Keratinocyte (primary cell): ENCODE measurements at places on chromosomes 3 and 15. TPM values are rescaled to one million over a fixed set of nuclear protein-coding genes. Genes with fewer than 3 reads are reported as not detected.

LRRK1 gene
- 5.9 to 8.4 TPM (median 6.2 TPM) in 3 replicates for polyA plus RNA-seq

DNA sequence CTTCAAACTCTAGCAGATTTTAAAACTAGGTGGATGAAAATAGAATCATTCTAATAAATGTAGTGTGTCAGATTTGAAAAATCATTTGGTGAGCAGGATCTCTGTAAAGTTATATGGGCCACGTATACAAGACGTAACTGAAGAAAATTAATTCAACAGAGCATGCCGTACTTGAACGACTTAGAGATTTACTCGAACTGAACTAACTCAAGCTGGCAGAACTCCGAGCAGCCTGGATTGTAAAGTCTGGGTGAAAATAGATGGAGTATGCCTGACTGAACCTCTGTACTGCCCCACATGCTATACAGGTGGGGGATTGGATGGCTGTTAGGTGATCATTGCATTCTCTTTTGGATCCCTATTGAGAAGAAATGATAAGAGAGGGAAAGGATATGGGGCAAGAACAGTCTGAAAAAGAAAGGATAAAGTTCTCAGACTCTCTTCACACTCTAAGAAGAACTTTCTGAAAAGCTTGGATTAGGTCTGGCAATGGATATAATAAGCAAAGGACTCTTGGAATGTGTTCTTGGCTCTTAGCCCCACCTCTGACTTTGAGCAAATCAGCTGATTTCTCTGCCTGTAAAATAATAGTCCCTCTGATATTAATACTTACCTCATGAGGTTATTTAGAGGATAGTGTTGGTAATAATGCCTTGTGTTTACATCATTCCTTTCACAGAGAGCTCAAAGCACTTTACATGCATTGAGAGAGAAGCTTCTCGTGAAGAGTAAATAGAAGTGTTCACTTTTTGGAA, 147.5 kb downstream of the FILIP1L start:
- H3K27me3 ChIP-seq = no peaks in the 10 kb centered on the region
- no peak for DNase-seq
- no peak overlapping the region for H3K27ac ChIP-seq
- H3K36me3 ChIP-seq = no peaks in the 10 kb centered on the region

DNA sequence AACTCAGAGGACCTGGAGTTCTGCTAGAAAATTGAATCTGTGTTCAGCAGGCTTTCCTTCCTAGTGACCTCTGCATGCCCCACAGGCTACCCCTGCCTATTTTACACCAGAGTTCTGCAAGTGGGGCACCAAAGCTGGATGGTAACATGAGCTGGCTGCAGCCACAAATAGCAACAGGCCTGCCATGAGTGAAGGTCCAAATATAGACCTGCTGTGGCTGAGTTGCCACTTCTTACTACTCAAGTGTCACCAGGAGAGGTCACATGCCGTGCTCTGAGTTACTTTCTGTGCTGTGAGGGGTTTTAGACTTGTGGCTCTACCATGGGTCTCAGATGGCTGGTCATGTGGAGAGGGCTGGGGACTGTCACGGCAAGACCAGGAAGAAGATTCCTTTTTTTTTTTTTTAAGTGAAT, at the start of gene FSD2:
FSD2 (minus strand) TSS at position 76 of the 413 bp plus-strand sequence. CDS start 18,679 bp downstream, outside the sequence.
- no peak within 1 kb of the TSS for H3K27ac ChIP-seq
- peaks cover 15% of the 10 kb centered on the region for H3K4me1 ChIP-seq
- DNase-seq = no peak

GRCh38 chr3:114510201-114510600, 216.4 kb downstream of the TIGIT start:
- H3K27me3 ChIP-seq = no peaks in the 10 kb centered on the region
- no peak for DNase-seq
- peaks cover 1% of the 10 kb centered on the region for H3K4me1 ChIP-seq
- no peaks in the 10 kb centered on the region for H3K36me3 ChIP-seq
- H3K4me3 ChIP-seq = no peak overlapping the region
- no peak overlapping the region for H3K27ac ChIP-seq

DNA sequence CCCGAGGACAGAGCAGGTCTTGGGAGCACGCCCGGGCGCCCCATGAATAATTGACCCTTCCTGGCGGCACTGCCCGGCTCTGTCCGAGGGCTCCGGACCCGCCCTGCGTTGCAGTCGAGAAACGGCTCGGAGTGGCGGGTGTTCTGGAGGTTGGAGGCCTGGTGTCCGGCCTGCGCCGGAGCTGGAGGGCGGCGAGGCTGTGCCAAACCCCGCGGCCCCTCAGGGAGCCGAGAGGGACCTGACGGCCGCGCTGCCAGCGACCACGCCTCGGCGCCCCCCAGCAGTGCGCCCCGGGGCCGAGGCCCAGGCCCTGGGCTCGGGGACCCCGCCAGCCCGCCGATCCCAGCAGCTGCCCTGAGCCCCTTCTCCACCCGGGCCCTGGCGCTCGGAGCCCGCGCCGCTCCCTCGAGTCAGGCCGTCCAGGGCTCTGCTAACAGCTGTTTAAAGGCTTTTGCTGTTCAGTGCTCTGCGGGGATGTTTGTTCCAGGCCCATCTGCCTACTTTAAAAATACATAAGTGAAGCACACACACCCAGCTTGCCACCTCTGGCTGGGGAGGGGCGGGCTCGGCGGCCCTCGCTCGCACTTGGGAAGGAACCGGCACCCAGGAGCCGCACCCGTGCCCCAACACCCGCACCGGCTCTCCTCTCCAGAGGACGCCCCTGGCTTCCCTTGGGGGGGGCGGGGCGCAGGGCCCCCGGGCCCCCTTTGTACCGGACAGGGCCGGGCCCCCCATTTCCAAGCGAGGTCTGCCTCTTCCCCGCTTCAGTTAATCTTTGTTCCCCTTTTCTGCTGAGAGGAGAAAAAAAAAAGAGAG, 730 bp upstream of the ZNF710 start:
- no peak for DNase-seq
- H3K27ac ChIP-seq = peak overlapping the region; percentile 89
- H3K4me3 ChIP-seq = peak overlapping the region; percentile 90
- H3K27me3 ChIP-seq = no peaks in the 10 kb centered on the region
- H3K4me1 ChIP-seq = peaks cover 50% of the 10 kb centered on the region

- H3K4me1 ChIP-seq = no peaks in the 10 kb centered on the region
- no peak overlapping the region for H3K4me3 ChIP-seq
- no peak overlapping the region for H3K27ac ChIP-seq
Observed at GRCh38 chr3:44080474-44081072, 161.1 kb upstream of the TOPAZ1 start.

GRCh38 chr15:79878078-79878705, 18.6 kb downstream of the MTHFS start:
- peaks cover 7% of the 10 kb centered on the region for H3K4me1 ChIP-seq
- peaks cover 2% of the 10 kb centered on the region for H3K36me3 ChIP-seq
- no peaks in the 10 kb centered on the region for H3K27me3 ChIP-seq
- no peak for DNase-seq
- no peak overlapping the region for H3K27ac ChIP-seq
- no peak overlapping the region for H3K4me3 ChIP-seq
